Thyroid gland (tissue), 4 donors: ENCODE measurements at places on chromosomes 3 and 15. TPM values are rescaled to one million over a fixed set of nuclear protein-coding genes. Genes with fewer than 3 reads are reported as not detected.
A peak's percentile ranks its signal among the peaks of the same experiment; 100 is the strongest.

DNA sequence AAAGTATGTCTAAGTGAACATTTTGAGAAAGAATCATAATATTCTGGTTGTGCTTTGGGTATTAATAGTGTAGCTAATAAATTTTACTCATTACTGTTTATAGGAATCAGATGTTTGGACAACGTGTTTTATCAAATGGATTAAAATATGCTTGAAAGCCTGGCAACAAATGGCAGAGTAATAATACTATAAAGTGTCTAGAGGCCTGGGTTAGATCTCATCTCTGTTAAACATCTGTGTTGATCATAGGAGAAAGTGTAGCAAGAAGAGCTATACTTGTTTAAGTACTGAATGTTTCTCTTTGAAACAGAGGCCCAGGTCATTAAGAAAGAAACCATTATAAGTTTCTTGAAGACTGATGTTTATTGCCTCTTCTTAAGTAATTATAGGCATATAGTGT lies 30.5 kb downstream of the VPS8 start:
- H3K36me3 ChIP-seq, result no peaks in the 10 kb centered on the region
- H3K27ac ChIP-seq, result no peak overlapping the region
- no peaks in the 10 kb centered on the region for H3K27me3 ChIP-seq
- H3K4me1 ChIP-seq, result peaks cover 29% of the 10 kb centered on the region

DNA sequence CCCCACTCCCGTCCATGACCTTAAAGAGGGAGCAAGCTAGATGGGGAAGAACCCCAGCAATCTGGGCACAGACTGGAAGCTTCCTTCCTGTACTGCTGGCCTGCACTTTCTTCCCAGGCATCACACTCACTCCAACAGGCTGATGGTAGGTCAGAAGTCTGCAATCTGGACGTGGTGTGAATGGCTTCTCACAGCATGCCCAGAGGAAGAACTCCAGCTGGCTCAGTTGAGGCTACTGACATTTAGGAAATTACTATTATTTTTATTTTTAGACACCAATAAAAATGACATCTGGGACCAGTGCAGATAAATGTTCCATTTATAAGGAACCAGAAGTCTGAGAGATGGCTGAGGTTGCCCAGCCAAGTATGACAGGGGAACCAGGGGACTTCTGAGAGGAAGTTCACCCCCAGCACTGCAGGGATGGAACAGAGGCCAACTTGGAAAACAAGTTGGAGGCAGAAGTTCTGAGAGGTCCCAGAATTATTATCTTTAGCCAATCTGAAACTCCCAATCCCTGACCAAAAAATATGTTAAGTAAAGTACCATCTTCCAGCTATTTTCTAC lies 163.8 kb upstream of the CTNNB1 start:
- H3K27ac ChIP-seq, result no peak overlapping the region
- H3K27me3 ChIP-seq, result no peaks in the 10 kb centered on the region

GOLGA8G gene
- not detected for total RNA-seq

BFSP2 gene
- not detected for total RNA-seq

GRCh38 chr15:71804226-71804625 lies 6.1 kb upstream of the NR2E3 start:
- H3K36me3 ChIP-seq, result no peaks in the 10 kb centered on the region
- H3K27ac ChIP-seq, result no peak overlapping the region
- no peak overlapping the region for H3K4me3 ChIP-seq
- DNase-seq, result no peak

DNAH12 gene
- 0.04 TPM for total RNA-seq

DNA sequence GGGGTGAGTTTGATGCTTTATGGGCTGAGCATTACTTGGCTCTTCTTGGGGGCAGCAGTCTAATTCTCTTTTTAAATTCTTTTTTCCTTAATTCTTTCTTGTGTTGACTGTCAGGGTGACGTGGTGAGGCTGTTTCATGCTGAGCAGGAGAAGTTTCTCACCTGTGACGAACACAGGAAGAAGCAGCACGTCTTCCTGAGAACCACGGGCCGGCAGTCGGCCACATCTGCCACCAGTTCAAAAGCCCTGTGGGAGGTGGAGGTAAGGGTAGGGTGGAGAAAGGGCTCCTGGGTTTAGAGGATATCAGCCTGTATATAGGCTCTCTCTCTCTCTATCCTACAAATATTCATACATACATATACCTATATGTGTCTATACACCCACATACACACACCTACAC lies 152.3 kb downstream of the ITPR1 start:
- DNase-seq, result no peak
- no peak overlapping the region for H3K4me3 ChIP-seq
- peak overlapping the region; percentile 58 for H3K27ac ChIP-seq
- peaks cover 17% of the 10 kb centered on the region for H3K4me1 ChIP-seq
- peaks cover 8% of the 10 kb centered on the region for H3K36me3 ChIP-seq
- no peaks in the 10 kb centered on the region for H3K27me3 ChIP-seq

DNA sequence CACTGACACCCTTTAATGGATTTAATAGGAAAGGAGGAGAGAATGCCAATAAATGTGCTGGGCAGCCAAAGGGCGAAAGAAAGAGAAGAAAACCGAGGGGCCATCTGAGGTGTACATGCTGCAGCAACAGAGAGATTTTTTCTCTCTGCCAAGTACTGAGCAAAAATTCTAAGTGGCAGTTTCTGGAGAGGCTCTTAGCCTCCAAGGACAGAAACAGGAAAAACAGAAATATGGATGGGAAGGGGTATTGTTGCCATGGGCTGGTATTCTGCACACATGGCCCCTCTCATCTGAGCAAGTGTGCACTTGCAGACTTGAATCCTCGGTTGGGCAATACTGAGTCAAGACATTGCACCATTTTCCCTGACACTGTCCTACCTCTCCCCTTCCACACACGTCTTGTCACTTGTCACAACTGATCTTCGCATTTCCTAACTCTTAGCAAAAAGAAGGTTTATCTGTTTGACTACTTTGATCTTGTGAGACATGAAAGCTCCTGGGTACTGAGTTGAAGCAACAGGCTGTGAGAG lies 73.9 kb downstream of the PRICKLE2 start:
- peaks cover 35% of the 10 kb centered on the region for H3K4me1 ChIP-seq
- H3K36me3 ChIP-seq, result peaks cover 17% of the 10 kb centered on the region

- H3K4me1 ChIP-seq, result no peaks in the 10 kb centered on the region
- no peaks in the 10 kb centered on the region for H3K27me3 ChIP-seq
- H3K36me3 ChIP-seq, result no peaks in the 10 kb centered on the region
- no peak overlapping the region for H3K4me3 ChIP-seq
- no peak for DNase-seq
Observed at GRCh38 chr3:10389995-10390394, 69.1 kb upstream of the SEC13 start.

GRCh38 chr3:164332831-164333802 lies 745.2 kb downstream of the SI start:
- H3K27ac ChIP-seq, result no peak overlapping the region
- H3K27me3 ChIP-seq, result no peaks in the 10 kb centered on the region

GRCh38 chr3:50090984-50091383 lies 2.3 kb downstream of the RBM5 start:
- H3K36me3 ChIP-seq, result peaks cover 47% of the 10 kb centered on the region
- H3K4me3 ChIP-seq, result no peak overlapping the region
- H3K27me3 ChIP-seq, result no peaks in the 10 kb centered on the region
- H3K27ac ChIP-seq, result peak overlapping the region; percentile 61
- H3K4me1 ChIP-seq, result peaks cover 14% of the 10 kb centered on the region

DNA sequence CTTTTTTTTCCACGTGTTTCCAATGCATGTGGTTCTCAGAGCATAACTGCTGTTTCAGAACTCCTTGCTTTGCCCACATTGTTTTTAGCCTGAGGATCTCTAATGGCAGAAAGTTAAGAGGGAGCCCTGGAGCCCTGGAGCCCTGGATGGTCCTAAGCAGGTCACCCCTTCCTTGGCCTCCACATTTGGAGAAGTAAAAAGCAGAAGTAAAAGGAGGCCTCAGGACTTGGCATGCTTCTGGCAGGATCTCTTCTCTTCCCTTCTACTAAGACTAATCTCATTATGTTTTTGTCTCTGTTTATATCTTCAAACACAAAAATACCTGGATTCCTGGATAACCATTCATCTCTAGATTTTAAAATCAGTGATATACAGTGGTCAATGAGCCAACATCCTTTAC lies 50.1 kb downstream of the P2RY1 start:
- H3K4me3 ChIP-seq, result no peak overlapping the region
- H3K36me3 ChIP-seq, result no peaks in the 10 kb centered on the region
- no peak for DNase-seq
- no peaks in the 10 kb centered on the region for H3K27me3 ChIP-seq

DNA sequence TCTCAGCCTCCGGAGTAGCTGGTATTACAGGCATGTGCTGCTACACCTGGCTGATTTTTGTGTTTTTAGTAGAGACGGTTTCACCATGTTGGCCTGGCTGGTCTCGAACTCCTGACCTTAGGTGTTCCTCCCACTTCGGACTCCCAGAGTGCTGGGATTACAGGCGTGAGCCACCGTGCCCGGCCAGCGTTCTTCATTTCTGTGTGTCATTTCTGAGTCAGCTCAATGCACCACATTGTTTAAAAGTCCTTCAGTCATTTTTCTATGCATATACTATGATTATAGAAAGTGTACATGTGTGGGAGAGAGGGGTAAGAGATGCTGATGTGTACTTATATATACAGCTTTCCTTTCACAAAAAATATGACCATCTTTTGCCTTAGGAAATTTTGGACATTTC lies 2.1 kb downstream of the QTRT2 start:
- no peak overlapping the region for H3K27ac ChIP-seq
- no peak for DNase-seq
- H3K4me1 ChIP-seq, result peaks cover 19% of the 10 kb centered on the region
- H3K36me3 ChIP-seq, result no peaks in the 10 kb centered on the region

DNA sequence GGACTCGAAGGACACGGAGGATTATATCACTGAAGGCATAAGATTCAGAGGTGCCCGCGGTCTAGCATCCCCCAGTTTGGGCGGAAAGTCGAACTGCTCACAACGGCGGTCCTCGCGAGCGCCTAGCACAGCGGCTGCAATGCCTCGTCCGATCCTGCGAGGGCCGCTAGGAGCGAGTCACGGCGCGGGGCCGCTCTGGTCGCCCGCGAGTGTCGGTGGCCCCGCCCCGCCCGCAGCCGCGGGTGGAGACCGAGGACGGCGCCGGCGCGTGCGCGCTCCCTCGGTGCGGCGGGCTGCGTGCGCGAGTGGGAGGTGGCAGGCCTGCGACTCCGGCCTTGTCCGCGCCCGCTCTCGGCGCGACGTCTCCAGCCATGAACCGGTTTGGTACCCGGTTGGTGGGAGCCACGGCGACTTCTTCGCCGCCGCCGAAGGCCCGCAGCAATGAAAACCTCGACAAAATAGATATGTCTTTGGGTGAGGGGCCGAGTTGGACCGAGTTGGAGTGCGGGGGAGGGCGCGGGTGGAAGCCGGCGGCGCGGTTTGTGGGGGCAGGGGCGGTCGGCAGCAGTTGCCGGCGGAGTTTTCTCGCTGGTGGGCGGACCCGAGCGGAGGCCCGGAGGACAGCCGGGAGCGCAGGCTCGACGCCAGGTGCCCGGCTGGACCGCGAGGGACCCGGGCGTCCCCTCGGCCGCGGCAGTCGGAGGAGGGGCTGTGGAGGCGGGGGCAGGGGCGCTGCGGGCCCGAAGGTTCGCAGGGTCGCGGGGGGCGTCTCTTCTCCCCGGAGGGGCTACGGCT lies at the start of gene FYTTD1:
TSS of gene FYTTD1 (plus strand) at position 283 of the 795 bp plus-strand sequence. CDS start at position 372, 89 bp downstream.
- peak; percentile 93 for DNase-seq
- no peaks in the 10 kb centered on the region for H3K27me3 ChIP-seq
- H3K36me3 ChIP-seq, result no peaks in the 10 kb centered on the region
- H3K4me1 ChIP-seq, result peaks cover 7% of the 10 kb centered on the region
- peak within 1 kb of the TSS; percentile 87 for H3K27ac ChIP-seq

FEZF2 gene
- not detected for total RNA-seq

GRCh38 chr3:5136919-5137429 lies 14.9 kb downstream of the ARL8B start:
- no peaks in the 10 kb centered on the region for H3K36me3 ChIP-seq
- no peak for DNase-seq
- no peak overlapping the region for H3K4me3 ChIP-seq
- H3K27me3 ChIP-seq, result no peaks in the 10 kb centered on the region
- H3K4me1 ChIP-seq, result peaks cover 48% of the 10 kb centered on the region

- H3K4me3 ChIP-seq, result no peak overlapping the region
- peaks cover 42% of the 10 kb centered on the region for H3K4me1 ChIP-seq
- H3K27me3 ChIP-seq, result no peaks in the 10 kb centered on the region
Observed at GRCh38 chr3:128761392-128761791, 35.4 kb downstream of the RAB7A start.

SCG3 gene
- 1.8 TPM for total RNA-seq

POLR2H gene
- 91.5 TPM for total RNA-seq

GRCh38 chr3:64658001-64658400 lies 29.8 kb downstream of the ADAMTS9 start:
- H3K27ac ChIP-seq, result no peak overlapping the region
- DNase-seq, result no peak
- no peak overlapping the region for H3K4me3 ChIP-seq
- no peaks in the 10 kb centered on the region for H3K4me1 ChIP-seq
- no peaks in the 10 kb centered on the region for H3K27me3 ChIP-seq
- no peaks in the 10 kb centered on the region for H3K36me3 ChIP-seq

GRCh38 chr3:81621277-81621676 lies 140.2 kb downstream of the GBE1 start:
- H3K36me3 ChIP-seq, result no peaks in the 10 kb centered on the region
- H3K4me1 ChIP-seq, result no peaks in the 10 kb centered on the region
- no peaks in the 10 kb centered on the region for H3K27me3 ChIP-seq
- H3K27ac ChIP-seq, result no peak overlapping the region
- no peak overlapping the region for H3K4me3 ChIP-seq

- no peak for DNase-seq
- H3K4me1 ChIP-seq, result no peaks in the 10 kb centered on the region
- no peak overlapping the region for H3K4me3 ChIP-seq
- no peaks in the 10 kb centered on the region for H3K36me3 ChIP-seq
Observed at GRCh38 chr3:110390372-110390771, 681.2 kb upstream of the NECTIN3 start.

MRPL46 gene
- total RNA-seq, result 17.3 TPM
